ENCODE measurements at places on chromosomes 11 and 22. TPM values are rescaled to one million over a fixed set of nuclear protein-coding genes. Genes with fewer than 3 reads are reported as not detected.

GRCh38 chr11:78331711-78332110 is 85.9 kb downstream of the GAB2 start:
- no peak for DNase-seq

Gene TAGLN
- 117 TPM for total RNA-seq

Gene C11orf87
- total RNA-seq, result 0.12 TPM

Gene PAFAH1B2
- 71.6 TPM for total RNA-seq

Gene NELL1
- not detected for total RNA-seq

GRCh38 chr22:40051322-40051721 is 56.6 kb downstream of the FAM83F start:
- DNase-seq, result no peak

DNA sequence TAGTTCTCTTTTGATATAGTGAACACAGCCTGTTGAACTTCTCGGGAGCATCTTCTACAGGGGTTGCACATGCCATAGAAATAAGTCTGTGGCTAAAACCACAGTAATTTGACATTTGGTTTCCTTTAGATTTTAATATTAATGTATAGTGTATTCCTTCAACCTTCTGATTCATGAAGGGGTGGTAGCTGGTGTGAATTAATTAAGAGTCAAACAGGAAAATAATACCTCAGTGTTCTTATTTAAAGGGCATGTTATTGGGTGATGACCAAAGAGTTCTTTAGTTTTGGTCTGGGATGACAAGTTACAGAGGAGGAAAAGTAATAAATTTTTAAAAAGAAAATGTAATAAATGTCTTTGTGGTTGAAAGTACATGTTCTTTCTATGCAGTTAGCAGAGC is 86.8 kb downstream of the PDHX start:
- DNase-seq, result no peak

DNA sequence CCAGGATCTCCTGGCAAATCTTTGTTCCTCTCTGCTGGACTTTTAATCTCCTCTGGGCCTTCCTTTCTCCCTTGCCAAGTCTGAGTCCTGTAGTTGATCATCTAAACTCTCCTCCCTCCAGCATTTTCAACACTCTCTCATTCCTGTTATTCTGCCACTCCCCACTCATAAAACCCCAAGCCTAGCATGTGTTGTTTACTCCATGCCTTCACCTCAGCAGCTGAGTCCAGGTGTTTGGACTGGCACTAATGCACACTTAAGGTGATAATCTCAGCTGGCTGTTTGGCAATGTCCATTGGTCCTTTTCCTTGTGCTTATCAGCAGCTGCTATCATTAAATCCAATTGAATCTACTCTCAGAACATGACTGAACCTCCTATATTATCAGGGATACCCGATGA is 876.8 kb upstream of the TENM4 start:
- no peak for DNase-seq

Gene TRIM48
- not detected for total RNA-seq

DNA sequence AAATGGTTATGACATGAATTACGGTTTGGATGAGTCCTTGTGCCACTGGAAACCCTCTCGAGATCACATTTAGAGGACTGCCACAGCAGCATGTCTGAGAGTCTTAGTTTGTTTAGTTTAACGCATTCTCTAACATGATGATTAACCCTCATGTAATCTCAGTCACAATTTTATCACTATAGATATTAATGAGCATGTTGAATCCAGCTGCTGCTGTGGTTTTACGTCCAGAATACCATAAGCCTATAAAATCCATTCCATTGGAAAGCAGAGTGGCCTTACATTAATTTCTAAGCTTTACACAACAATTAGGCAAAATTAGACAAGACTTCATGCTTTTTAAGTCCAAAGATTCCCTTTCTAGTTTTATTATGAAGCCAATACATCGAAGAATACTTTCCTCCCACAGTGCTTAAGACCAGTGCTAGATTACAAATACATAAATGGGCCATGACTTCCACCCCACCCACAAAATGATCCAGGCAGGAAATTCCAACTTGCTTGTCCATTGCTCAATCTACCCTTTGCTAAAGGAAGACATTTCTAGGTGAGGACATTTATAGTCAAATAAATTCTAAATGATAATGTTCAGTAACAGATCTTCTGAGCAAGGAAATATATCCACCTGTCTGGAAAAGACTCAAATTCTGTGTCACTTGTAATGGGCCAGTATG is 3.5 kb upstream of the ELMOD1 start:
- no peak for DNase-seq

Gene MUC5AC
- total RNA-seq, result not detected

DNA sequence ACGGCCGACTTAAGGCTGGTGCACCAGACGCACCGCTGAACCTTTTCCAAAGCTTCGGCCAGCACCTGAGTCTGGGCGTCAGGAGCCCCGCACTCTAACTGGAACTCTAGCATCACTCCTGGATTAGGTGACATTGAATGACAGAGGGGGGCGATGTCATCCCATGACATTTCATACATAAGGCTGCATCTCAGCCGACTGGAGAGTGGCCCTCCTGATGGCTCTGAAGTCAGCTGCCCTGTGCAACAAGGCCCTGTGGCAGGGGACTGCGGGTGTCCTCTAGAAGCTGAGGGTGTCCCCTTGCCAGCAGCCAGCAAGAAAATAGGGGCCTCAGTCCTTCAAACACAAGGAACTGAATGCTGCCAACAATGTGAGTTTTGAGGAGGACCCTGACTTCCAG is 10.1 kb upstream of the FADS3 start:
- DNase-seq, result no peak

- no peak for DNase-seq
Measured at GRCh38 chr11:130103296-130103814, 33.7 kb downstream of the APLP2 start.

Gene GLB1L2
- total RNA-seq, result 0.51 TPM

Gene NPTXR
- total RNA-seq, result 11.5 TPM

Gene MMP11
- total RNA-seq, result 0.66 TPM

Gene GGTLC2
- total RNA-seq, result not detected
